SK-N-SH (cell line): ENCODE measurements at places on chromosomes 7 and 10. TPM values are rescaled to one million over a fixed set of nuclear protein-coding genes. Genes with fewer than 3 reads are reported as not detected.

The SPDYE6 gene
- not detected in 2 replicates for polyA plus RNA-seq

The LIPJ gene
- not detected in 2 replicates for polyA plus RNA-seq

The PTPRN2 gene
- polyA plus RNA-seq = 3.9 and 4.0 TPM in 2 replicates

The NRP1 gene
- 129 and 149 TPM in 2 replicates for polyA plus RNA-seq

DNA sequence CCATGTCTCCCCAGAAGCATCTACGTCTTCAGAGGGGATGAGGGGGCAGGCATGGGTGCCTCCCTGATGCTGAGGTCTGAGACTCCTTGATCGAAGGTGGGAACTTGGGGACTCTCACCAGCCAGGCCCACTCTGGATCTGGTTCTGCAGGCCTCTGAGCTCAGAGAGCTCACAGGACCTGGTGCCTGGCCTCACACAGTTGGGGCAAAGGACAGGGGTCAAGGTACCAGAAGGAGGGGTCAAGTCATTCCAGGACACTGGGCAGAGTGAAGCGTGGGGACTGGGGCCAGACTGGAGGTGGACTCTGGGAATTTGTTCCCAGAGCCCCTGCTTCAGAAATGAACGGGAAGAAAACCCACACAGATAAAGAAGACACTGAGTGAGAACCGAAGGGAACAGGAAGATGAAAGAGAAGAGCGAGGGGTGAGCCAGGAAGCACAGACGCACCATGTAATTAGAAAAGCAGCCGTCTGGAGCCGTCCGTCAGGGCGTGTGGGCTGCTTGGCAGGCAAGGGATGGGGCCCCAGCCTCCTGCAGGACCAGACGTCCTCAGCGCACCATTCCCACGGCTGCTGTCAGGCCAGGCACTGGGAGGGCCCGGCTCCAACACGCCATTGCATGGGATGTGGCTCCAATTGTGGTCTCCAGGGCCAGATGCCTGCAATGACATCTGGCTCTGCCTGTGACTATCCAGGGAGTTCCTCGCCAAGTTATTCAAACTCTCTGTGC lies 47.7 kb downstream of the ZCCHC24 start:
- peak; percentile 72 for DNase-seq

DNA sequence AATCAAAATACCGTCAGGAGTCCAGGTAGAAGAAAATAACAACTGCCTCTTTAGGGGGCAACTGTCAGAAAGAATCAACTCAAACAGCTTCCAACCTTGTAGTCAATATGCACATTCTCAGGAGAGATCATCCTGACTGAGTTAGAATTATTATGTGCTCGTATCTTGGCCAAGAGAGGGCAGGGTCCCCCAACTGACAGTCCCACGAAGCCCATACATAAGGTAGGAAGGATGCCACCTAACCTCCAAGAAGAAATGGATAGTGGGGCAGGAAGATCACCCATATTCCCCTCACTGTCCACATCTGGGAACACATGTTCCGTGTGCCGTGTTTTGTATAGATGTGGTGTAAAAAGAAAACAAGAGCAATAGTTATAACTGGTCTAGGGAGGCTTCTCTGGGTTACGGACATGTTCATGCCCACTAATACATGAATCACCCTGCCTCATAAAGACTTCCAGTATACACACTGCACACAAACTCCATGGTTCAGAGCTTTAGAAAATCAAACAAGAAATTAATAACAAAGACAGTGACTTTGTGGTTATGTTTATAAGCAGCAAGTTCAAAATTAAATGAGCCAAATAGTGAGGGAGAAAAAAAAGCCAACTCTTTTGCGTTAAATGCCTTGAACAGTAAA lies 295.6 kb downstream of the FGFR2 start:
- no peak for DNase-seq

GRCh38 chr7:82294382-82294784 lies 149.2 kb downstream of the CACNA2D1 start:
- DNase-seq = no peak

- DNase-seq = no peak
These were observed 6.3 kb upstream of the SMKR1 start for GRCh38 chr7:129495987-129496386.

DNA sequence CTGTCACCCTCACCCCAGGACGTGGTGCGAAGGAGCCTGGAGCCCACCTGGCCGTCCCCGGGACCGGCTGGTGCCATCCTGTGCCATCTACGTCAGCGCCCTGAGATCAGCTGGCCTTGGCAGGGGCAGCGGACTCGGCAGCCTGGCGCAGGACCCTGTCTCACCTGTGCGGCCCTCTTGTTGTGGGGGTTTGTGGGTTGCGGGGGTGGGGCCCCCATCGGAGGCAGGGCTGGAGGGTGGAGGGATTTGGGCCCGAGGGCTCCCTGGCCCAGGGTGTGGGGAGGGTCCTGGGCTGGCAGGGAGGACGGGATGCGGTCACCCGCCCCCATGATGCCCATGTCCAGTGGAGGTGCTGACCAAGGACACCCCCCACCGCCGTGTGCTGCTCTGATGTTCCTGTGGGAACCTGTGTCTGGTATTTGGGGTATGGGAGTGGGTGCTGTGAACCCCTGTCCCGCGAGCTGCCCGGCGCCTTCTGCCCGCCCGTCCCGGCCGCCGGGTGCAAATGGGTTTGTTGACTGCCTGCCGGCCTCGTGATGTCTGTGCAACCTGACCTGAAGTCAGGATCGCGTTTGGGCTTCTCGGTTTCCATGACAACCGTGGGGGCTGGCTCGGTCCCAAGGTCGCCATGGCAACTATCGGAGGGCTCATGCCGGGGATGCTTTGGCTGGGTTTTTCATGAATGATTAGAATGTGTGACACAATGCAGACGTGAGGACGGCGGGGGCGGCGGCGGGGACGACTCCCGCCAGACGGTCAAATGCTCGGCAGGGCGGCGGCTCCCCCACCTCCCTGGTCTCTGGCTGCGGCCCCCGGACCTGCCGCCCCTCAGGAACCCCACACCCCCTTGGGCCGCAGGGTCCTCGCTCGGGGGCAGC lies 7.3 kb downstream of the MAFK start:
- peak; percentile 100 for DNase-seq

- DNase-seq = no peak
These were observed 160.8 kb downstream of the ZNF438 start for GRCh38 chr10:30870896-30871295.

DNA sequence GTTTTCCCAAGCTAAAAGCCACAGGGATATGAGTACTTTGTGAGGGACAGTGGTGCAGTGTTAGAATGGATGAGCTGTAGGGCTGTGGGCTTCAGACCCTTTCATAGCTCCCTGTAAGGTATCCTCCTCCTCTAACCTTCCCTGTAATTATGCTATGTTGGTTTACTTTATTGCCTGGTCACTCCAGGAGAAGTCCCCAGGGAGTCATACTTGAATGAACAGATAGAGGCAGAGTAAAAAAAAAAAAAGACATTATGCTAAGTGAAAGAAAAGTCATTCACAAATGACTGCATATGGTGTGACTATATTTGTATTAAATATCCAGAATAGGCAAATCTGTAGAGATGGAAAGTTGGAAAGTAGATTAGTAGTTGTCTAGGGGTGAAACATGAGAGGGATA lies 434.4 kb downstream of the AUTS2 start:
- no peak for DNase-seq

- no peak for DNase-seq
These were observed 39.2 kb downstream of the EEPD1 start for GRCh38 chr7:36192053-36192824.

GRCh38 chr10:132094581-132095234 lies 29.0 kb downstream of the JAKMIP3 start:
- no peak for DNase-seq

- no peak for DNase-seq
These were observed 141.8 kb downstream of the CTTNBP2 start for GRCh38 chr7:117731455-117731854.

DNA sequence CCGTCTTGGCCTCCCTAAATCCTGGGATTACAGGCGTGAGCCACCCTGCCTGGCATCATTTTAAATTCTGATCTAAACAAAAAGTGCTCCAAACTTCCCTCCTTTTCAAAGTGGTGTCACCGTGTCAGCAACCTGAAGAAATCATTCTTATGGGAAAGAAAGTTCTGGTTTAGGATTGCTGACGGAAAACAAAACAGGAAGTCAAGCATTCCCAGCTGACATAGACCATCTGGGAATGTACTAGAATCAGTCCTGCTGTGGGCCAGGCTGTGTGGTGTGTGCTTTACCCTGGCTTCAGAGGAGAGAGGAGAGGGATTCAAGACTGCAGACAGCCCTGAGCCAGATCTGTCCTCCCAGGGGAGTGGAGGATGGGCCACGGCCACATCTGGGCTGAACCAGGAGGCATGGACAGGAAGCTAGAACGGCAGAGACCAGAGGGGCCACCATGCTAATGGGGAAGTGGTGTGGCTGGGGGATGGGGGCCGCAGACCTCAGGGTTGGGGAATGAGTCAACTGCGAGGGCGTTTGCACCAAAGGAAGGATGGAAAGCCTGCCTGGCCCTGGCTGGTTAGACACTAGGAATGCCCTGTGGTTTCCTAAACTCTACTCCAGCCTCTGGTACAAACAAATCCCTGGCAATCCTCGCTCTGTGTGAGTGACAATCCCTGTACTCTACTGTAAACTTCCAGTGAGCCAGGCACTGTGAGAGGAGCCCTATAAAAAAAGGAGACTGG lies 16.7 kb upstream of the CLIP2 start:
- peak; percentile 68 for DNase-seq

GRCh38 chr7:113085781-113086390 lies 741 bp downstream of the GPR85 start:
- peak; percentile 38 for DNase-seq

DNA sequence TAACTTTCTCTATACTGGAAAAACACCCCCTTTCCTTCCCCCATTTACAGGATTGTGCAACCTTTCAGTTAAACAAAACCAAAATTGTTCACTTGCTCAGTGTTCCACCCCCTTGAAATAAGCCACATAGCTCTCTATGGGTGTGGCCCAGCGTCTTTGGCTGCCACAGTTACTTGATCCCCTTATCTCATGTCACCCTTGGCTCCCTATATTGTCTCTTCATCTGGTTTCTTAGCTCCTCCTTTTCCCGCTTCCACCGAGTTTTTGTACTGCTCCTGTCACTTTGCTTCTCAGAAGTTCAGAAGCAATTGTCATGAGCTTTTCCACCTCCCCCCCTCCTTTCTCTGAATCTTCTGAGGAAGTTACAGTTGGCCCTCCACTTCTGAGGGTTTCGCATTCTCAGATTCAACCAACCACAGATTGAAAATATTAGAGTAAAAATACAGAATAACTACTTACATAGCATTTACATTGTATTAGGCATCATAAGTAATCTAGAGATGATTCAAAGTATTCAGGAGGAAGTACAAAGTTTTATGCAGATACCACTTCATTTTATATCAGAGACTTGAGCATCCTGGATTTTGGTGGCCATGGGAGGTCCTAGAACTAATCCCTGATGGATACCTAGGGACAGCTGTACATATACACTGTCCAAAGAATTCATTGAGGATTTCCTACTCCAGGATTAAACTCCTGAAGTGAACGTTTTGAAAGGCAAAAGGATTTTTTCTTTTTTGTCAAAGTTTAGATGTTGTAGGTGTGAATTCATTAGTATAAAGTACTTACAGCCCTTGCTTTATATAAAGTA lies 60.4 kb downstream of the ADD3 start:
- DNase-seq = no peak

GRCh38 chr10:125093974-125094705 lies 66.2 kb downstream of the CTBP2 start:
- DNase-seq = no peak

GRCh38 chr10:67959839-67960476 lies 75.5 kb downstream of the SIRT1 start:
- DNase-seq = peak; percentile 1

DNA sequence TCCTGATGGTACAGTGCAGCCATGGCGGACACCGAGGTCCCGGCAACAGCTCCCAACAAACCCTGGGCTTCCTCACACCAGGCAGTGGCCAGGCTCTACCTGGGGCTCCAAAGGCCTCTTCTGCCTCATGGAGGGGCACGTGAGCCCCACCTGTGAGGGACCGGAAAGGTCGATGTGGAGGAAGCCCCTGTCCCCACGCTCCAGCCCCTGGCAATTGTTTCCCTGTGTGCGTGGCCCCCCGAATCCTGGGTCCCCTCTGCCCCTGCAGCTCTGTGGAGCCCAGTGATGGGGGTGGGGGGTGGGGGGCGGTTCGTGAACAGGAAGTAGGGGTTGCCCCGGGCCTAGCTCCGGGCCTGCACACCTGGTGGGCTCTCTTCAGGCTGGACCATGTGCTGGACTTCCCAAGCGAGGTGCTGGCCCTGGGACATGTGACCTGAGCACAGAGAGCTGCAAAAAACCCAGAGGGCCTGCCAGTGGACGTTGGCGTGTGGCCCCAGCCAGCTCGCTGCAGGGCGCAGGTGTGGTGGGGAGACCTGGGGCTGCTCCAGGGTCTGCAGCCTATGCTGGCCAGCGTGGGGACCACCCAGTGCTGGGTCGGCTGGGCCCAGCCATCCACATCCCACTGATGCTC lies 72.6 kb downstream of the INPP5A start:
- no peak for DNase-seq

- peak; percentile 20 for DNase-seq
These were observed 293.7 kb downstream of the POU6F2 start for GRCh38 chr7:39271402-39271801.

GRCh38 chr7:21365866-21366624 lies 61.8 kb upstream of the SP4 start:
- no peak for DNase-seq

- DNase-seq = no peak
These were observed 995.2 kb downstream of the ANKRD7 start for GRCh38 chr7:119219663-119220062.
